ENCODE measurements at places on chromosomes 16 and 17.

DNA sequence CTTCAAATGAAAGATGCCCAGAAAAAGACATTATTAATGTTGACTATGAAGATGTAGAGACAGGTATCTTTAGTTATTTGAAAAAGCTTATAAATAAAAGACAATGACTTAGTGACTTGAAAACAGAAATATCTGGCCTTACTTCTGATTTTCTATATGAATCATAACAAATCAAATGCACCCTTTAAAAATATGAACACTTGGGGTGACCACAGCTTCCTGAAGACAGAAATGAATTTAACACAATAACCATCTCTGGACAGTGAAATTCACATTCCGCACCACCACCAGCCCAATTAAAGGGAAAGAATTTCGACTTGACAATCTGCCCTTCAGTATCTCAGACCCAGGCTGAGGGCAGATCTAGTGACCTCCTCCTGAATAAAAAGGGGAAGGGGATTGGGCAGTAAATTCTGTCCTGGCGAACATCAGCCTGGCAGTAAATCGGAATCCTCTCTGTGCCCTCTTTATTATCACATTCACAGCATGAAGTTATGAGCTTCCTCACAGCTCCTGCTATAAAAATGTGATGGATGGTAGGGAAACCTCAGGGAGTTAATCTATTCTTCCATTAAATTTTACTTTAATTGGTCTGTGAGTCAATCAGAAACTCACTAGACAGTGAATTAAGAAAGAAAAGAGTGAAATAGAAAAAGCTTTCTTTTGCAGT lies 131.5 kb downstream of the SNX11 start:
- no peak for DNase-seq

- no peak for DNase-seq
These were observed 9.0 kb downstream of the SMIM5 start for GRCh38 chr17:75642182-75642783.

DNA sequence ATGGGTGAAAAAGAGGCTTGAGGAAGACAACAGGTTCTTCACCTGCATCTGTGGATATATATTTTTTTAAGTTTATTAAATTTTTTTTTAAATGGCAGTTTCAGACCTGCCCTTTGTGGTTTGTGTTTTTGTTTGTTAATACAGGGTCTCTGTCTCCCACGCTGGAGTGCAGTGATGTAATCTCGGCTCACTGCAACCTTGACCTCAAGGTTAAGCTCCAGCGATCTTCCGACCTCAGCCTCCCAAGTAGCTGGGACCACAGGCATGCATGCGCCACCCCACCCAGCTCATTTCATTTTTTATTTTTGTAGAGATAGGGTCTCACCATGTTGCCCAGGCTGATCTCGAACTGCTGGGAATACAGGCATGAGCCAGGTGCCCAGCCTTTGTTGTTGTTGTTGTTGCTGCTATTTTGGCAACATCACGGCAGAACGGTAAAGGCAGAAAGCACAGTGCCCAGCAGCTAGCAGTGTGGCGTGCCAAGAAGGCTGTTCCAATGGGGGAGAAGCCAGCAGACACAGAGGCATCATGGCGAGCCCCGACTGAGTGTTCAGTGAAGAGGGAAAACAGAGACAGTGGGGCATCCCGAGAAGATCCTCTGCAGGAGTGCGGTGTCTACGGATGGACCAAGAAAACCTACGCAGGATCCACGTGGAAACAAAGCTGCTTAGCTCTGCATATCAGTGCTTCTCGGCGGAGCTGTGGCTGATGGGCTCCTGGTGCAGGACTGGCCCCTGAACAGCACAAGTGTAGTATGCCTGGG lies 19.6 kb downstream of the TMC6 start:
- DNase-seq: peak; percentile 41

GRCh38 chr16:55283812-55284717 lies 39.9 kb upstream of the IRX6 start:
- no peak for DNase-seq

GRCh38 chr16:10879681-10880589 lies 2.9 kb downstream of the CIITA start:
- no peak for DNase-seq

GRCh38 chr16:77212741-77213541 lies 13.7 kb downstream of the SYCE1L start:
- DNase-seq: no peak

DNA sequence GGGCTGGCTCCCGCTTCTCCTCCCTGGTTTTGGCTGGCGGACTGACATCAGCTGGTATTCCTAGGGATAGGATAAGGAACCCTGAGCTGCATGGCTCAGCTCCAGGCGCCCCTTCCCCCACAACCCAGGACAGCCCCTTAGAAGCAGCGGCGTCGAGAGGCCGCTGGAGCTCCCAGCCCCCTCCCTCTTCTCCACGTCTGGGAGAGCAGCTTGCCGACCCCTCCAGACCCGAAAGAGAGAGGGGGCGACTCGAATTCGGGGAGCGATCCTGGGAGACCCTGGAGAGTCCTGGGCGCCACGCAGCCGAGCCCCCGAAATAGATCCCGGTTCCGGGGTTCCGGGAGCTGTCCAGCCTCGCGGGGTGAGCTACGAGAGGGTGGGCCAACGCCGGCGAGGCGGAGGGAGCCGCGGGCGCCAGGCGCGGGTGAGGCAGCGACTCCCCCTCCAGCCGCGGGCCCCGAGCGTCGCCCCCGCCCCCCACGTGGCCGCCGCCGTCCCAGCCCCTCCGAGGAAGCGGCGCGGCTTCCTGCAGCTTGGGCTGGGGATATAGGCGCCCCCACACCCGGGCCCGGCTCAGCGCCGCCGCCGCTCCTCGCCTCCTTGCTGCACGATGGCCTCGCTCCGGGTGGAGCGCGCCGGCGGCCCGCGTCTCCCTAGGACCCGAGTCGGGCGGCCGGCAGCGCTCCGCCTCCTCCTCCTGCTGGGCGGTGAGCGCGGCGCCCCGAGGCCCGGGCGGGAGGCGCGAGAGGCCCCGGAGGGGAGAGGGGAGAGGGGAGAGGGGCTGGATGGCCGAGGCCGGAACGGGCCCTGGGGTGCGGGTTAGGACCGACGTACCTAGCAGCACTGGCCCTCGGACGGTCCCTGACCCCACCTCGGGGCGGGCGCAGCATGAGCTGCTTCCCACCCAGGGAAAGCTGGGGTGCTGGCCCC lies at the start of gene RAMP2:
TSS of gene RAMP2 (plus strand) at position 576 of the 930 bp plus-strand sequence. CDS start at position 611, 35 bp downstream.
- DNase-seq: peak; percentile 80

- peak; percentile 87 for DNase-seq
These were observed 32.9 kb downstream of the TRARG1 start for GRCh38 chr17:1312261-1312870.

GRCh38 chr17:37521821-37522220 lies 32.1 kb downstream of the DUSP14 start:
- no peak for DNase-seq

DNA sequence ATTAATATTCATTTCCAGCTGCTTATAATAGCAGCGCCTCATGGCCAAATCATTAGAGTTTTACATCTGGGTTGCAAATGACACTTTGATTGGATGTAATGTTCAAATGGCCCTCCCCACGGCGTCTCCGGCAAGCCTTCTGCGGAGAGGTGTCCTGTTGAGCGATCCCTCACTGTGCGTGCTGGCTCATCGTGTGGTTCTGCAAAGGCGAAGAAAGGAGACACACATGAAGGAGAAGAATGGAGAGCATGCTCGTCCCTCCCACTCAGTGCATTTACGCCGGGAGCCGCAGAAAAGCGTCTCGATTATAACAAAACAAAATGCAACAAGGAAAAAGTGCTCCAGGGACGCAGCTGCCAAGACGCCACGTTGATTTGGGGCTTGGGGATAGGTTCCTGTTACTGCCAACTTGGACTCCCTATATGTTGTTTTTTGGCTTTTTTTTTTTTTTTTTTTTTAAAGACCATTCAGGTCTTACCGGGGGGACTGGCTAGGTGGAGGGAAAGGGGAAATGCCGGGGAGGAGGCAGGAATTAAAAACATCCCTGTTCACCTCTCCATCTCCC lies 117.6 kb downstream of the C16orf78 start:
- no peak for DNase-seq

DNA sequence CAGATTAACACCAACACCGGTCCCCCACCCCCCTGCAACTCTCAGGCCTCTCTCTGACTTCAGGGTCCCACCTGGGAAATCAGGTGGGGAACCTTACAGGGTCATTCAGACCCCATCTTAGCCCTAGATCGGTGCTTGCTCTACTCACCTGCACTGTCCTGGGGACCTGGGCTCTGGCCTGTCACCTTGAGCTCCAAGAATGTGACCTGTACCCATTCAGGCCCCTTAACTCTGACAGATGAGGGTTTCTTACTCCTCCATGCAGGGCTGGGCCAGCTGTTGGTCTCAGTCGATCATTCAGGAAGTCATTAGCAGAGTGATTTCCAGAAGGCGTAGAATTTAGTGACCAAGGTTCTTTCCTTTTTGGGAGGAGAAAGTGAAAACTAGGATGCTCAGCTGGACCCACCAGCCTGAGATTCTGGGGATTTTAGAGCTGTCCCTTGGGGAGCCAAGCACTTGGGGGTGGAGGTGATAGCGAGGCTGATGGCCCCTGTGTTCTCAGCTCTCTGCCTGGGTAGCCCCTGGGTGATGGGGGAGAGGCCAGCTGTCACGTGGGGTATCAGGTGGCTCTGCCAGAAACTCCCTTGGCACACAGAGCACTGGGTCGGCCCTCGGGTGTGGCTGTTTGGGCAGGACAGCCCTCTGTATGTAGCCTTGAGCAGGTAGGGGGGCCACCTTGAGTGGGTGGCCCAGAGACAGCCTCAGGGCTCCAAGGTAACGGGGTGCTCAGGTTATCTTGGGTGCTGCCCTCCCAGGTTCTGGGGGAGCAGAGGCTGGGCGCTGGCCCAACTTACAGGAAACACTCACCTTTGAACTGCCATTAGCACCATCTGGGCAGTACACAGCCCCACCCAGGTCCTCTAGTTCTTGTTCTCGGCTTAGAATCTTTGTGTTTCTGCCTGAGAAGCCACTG lies 724 bp downstream of the MVP start:
- DNase-seq: no peak

DNA sequence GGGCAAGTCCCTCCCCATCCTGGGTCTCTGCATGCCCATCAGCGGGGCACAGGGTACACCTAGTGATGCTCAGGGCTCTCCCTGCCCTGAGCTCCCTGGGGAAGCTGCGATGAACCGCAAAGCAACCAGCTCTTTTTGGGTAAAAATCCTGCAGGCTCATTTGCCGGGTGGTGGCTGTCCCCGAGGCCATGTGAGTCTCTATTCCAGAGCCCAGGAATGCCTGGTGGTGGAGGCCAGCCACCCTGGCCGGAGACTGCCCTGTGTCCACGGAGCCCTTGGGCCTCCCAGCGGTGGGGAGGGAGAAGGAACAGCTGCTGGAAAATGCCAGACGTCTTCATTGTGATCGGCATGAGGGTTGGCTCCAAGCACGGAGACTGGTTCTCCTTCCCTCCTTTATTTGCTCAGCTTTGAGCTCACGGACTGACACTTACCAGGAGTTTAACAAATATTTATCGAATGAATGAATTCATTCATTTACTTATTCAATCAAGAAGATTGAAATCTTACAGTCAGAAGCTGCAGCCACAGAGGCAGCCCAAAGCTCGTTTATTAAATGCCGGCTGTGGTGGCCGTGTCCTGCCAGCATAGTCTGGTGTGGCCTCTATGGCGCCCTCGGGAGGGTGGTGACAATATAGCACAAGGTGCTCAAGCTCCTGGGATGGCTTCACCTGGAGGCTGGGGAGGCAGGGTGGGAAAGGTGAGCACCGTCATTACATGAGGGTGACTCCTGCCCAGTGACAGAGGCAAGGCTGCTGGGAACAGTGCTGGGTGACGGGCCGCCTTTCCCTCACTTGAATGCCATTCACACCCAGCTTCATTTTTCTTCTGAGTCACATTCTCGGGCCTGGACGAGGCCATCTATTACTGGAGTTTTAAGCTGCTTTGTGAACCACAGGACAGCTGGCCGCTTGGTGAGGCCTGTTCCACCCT lies 31.1 kb upstream of the JPH3 start:
- DNase-seq: no peak

DNA sequence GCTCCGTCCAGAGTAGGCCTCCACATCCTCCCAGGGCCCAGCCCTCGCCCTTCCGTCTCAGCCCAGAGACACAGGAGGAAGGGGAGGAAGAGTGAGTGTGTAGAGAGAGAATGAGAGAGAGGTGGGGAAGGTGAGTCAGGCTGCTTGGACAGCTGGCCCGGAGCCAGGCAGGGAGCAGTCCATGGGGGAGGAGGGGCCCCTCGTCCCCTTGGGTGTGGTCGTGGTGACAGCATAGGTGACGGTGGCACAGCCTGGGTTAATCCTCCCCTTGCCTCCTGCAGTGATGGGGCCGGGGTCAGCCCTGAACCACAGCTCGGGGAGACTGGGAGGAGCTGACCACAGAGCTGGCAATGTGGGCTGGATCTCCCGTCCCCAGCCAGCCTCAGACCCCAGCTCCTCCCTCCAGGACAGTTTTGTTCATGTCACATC lies 36.5 kb downstream of the FA2H start:
- DNase-seq: no peak

DNA sequence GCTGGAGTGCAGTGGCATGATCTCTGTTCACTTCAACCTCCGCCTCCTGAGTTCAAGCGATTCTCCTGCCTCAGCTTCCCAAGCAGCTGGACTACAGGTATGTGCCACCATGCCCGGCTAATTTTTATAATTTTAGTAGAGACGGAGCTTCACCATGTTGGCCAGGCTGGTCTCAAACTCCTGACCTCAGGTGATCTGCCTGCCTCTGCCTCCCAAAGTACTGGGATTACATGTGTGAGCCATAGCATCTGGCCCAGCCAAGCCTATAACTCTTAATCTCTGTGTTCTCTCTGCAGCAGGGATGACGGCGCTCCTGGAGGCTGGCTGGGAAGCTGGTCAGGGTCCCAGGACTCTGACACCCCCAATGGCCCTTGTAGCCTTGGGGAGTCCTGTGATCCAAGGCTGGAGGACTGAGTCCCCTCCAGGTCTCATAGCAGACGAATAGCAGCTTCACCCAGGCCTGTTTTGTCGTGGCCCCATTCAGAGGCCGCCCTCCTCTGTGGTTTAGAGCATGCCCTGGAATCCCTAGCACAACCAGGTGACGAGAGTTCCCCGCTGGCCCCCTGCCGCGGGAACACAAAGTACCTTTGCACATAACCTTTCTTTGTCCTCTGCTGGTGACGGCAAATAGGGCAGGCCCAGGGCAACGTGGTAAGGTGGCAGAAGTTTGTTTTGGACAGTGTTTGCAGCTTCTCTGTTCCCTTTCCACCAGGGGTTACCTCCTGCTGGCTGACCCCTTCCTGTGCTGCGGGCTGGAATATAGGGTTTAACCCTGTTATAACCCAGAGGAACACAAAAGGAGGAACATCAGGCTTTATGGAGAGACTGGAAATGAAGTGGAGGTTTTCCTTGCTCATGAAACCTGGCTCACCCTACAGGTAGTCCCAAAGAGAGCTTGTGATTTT lies 43.0 kb upstream of the TOB1 start:
- DNase-seq: no peak

- DNase-seq: peak; percentile 15
These were observed 45.5 kb downstream of the C16orf82 start for GRCh38 chr16:27112093-27112811.

- no peak for DNase-seq
These were observed 77.5 kb downstream of the GNAO1 start for GRCh38 chr16:56268799-56269198.
